ENCODE measurements at places on chromosomes 16 and 17.

DNA sequence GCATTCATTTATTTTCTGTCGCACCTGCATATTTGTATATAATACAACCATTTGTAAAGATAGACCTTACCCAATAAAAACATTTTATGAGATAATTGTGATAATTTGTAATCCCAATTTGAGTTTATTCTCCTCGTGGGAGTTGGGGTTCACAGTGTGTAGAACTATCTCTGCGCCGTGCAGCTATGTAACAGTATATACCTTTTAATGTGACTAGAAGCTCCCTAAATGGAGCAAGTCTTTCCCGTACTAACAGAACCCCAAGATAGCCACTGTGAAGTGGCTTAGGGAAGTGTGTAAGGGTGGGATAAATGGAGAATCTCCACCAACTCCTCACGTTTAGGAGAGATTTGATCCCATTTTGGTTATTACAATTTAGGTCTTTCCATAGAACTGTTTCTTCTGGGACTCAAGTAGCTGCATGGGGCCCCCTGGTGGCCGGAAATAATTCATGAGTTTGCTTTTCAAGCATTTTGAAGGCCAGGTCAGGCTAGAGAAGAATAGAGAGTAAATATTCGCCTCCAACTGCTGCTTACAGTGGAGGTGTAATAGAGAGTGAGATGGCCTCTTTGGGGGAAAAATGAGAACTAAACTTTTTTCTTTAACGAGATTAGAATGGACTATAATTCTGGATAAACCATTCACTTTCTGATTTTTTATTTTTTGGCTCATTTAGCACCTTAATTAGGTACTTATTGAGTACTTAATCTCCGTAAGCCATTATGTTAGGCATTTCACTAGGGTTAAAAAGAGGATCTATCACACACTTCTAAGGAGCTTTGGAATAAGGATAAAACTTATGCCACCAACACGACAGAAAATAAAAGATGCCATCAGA is 4.5 kb downstream of the TMEM100 start:
- peak; percentile 96 for DNase-seq

- DNase-seq = no peak
Measured at GRCh38 chr16:1643521-1643920, 31.4 kb downstream of the CRAMP1 start.

- no peak for DNase-seq
Measured at GRCh38 chr16:70416748-70417616, 21.9 kb downstream of the ST3GAL2 start.

DNA sequence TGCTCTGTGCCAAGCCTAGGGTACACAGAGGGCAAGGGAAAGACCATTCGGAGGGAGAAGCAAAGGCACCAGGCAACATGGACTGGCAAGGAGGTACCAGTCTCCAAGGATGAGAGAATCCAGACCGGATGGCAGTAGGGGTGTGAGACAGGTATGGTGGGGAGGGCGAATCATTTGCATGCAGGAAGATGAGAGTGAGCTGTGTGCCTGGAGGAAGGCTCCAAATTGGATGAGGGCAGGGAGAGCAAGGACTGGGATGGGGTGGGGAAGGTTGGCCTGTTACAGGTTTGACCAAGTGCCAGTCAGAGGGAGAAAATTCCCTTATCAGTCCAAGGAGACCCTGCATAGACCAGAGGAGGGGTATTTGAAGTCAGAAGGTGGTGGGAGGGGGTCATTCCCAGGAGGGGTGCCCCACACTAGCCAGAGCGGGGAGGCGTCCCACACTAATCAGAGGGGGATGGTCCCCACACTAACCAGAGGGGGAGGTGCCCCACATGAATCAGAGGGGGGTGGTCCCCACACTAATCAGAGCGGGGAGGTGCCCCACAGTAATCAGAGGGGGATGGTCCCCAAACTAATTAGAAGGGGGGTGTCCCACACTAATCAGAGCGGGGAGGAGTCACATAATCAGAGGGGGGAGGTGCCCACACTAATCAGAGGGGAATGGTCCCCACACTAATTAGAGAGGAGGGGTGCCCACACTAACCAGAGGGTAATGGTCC is 737 bp downstream of the CANT1 start:
- DNase-seq = no peak

DNA sequence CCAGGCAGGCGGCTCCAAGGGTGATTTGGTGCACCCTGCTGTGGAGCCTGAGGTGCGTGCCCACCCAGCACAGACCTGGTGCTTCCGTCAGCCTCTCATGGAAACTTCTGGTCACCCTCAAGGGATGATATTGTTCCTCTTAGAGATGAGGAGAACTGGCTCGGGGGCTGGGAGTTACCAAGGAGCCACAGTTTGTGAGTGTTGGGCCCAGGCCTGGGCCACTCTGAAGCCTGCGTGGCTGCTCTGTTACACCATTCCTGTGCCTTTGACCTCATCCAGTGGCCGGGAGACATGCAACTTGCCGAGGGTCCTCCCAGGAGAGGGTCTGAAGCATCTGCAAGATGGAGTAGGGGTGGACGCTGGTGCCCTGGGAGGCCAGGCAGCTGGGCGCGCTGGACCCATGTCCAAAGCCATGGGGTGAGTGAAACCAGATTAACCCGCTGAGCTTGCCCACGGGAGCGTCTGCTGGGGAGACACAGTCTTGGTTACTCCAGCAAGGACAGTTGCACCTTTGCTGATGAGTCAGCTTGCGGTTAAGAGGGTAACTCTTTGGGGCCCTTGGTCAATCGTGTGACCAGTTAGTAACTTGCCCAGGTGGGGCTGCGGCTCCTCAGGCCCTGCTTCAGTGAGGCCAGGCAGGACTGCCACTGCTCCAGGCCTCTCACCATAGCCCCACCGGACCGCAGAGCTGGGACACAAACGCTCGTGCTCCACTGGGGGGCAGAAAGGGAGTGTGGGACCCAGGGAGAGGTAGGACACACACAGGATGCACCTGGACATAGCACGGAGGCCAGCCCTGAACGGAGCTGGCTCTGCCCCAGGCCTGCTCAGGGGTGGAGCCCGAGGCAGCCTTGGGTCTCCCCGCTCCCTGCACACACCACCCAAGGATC is 7.5 kb downstream of the C16orf90 start:
- DNase-seq = no peak

GRCh38 chr16:74051-74746 is 1.8 kb upstream of the RHBDF1 start:
- no peak for DNase-seq

- DNase-seq = no peak
Measured at GRCh38 chr16:21185659-21186325, 25.6 kb downstream of the ZP2 start.

DNA sequence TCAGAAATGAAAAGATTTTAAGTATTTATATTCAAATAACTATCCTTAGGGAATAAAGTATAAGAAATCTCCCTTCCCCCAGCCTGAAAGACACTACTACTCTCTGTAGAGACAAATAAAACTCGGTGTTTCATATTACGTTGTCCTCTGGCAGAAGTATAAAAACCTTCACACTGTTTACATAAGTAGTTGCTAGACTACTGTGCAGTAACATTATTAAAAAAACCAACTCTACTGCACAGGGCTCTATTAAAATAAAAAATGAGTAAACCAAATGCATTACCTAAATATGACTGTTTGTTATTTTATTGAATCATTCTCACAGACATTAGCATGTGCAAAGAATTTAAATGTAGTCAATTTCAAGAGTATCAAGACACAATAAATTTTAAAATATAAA is 67.4 kb downstream of the MED13 start:
- DNase-seq = no peak

- DNase-seq = no peak
Measured at GRCh38 chr17:48068491-48068961, 20.4 kb downstream of the NFE2L1 start.

GRCh38 chr17:81339191-81339533 is 44.1 kb upstream of the SLC38A10 start:
- no peak for DNase-seq

DNA sequence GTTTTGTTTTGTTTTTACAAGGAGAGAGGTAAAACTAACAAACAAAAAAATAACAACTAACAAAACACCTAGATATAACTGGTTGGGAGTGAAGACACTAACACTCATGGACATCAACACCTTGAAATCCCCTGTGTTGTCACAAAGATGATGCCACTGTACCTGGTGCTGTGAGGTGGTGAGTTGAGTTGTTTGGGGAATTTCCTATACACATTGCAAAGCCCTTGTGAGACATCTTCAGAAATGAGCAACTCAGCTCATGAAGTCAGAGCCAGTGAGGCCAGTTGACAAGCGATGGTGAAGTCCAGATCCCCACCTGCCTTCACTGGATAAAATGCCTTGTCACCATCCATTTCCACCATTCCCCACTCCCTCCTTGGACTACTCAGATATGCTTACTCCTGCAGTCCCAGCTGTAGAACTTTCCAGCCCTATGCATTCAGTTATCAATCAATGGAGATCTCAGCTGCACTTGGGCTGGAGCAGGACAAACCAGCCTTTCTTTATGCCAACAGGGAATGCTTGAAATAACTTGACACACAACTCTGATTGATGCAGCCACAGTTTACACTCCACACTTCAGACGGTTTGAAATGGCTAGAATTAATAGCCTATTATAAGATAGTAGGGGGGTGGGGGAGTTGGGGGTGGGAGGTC is 22.2 kb downstream of the ANKFN1 start:
- no peak for DNase-seq

DNA sequence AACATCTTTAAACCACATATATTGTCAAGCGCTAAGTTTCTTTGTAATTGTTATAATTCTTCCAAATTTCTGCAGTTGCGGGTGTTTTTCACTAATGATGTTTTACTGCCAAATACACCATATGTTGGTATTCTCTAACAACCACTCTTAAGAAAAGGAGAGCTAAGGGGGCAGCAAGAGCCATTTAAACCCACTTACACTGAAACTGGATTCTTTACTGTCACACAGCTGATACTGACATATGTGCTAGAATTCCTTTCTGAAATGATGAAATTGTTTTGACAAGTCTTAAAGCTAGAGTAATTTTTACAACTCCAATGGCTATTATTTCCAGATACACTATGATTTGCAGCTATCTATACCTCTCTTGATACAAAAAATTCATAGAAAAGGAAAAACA is 483.1 kb downstream of the CDH11 start:
- DNase-seq = no peak

- no peak for DNase-seq
Measured at GRCh38 chr17:42766124-42766523, 5.1 kb downstream of the RAMP2 start.

- DNase-seq = no peak
Measured at GRCh38 chr16:88192601-88193000, 190.2 kb upstream of the ZNF469 start.

DNA sequence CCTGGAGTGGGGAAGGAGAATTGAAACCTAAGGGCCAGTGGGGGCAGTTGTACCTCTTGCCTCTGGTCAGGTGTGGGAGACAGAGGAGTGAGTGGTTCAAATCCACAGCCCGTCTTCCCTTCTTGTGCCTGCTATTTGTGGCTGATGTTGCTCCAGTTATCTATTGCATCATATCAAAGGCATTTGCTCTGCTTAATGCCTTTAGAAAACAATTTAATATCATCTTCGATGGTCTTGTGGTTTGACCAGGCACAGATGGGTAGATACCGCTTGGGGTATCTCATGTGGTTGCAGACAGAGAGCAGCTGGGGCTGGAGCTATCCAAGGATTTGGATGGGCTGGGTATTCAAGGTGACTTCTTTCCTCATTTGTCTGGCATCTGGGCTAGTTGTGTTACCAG is 376.1 kb upstream of the RBFOX1 start:
- DNase-seq = no peak

GRCh38 chr16:24255456-24256371 is at the start of gene CACNG3:
Gene CACNG3, plus strand, starts transcription at chr16:24256335. Its CDS starts 420 bp downstream, at chr16:24256755.
- peak; percentile 49 for DNase-seq

GRCh38 chr16:35492225-35492624 is 2032.8 kb downstream of the TP53TG3F start:
- DNase-seq = no peak

GRCh38 chr16:4166821-4167220 is 50.6 kb upstream of the ADCY9 start:
- DNase-seq = no peak

DNA sequence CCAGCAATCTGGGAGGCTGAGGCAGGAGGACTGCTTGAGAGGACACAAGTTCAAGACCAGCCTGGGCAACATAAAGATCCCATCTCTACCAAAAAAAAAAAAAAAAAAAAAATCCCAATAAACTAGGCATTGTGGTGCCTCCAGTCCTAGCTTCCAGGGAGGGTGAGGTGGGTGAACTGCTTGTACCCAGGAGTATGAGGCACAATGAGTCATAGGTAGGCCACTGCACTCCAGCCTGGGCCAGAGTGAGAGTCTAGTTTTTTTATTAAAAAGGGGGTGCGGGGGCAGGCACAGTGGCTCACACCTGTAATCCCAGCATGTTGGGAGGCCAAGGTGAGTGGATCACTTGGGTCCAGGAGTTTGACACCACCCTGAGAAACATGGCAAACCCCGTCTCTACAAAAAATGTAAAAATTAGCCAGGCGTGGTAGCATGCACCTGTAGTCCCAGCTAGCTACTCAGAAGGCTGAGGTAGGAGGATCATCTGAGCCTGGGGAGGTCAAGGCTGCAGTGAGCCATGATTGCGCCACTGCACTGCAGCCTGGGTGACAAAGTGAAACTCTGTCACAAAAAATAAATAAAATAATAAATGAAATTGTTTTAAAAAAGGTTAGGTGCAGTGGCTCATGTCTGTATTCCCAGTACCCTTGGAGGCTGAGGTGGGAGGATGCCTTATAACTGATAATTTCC is 7.8 kb upstream of the CHST6 start:
- DNase-seq = no peak

- DNase-seq = no peak
Measured at GRCh38 chr17:16470265-16470664, 21.7 kb downstream of the LRRC75A start.

DNA sequence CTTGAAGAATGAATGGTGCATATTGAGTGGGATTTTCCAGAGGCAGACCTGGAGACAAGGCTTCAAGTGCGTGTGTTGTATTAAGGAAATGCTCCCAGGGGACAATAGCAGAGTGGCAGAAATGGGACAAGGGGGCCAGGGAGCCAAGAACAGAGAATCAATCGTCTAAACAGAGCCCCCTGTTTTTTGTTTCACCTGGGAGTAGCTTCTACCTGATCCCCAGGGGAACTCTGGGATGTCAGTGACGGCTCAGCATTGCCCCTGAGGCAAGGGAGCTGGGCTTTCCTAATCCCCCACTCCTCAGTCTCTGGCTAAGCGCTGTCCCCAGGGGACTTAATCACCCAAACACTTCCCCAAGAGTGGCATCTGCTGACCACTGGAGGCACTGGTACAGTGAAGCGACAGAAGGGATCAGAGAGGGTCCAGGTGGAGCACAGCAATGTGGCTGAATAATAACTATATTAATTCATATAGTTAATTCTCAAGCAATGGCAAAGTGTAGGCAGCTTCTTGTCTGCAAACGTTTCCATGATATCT is 35.7 kb upstream of the C16orf78 start:
- DNase-seq = no peak

- no peak for DNase-seq
Measured at GRCh38 chr17:4362141-4362540, 4.3 kb downstream of the UBE2G1 start.

DNA sequence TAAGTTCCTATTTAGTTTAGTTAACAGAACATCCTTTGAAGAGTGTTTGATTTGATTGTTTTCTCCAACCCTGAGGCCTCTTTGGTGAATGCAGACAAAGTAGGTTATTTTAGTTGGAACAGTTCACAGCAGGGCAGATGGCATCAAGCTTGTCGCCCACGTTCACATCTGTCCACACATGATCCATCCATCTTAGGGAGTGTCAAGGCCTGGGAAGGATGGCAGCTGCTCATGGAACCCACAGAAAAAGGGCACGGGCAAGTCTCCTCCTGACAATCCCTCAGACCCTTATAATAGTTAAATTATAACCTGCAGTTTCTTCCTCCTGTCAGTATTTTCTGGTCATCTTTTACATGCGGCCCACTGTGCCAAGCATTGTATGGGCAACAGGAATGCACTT is 60.2 kb downstream of the KNOP1 start:
- DNase-seq = no peak

All from inflammatory macrophage treated with lipopolysaccharide for 1 hour (primary cell).